ENCODE measurements at places on chromosomes 5 and 9.

- no peak for DNase-seq
These were observed 5.6 kb upstream of the SEC24A start for GRCh38 chr5:134642931-134643530.

DNA sequence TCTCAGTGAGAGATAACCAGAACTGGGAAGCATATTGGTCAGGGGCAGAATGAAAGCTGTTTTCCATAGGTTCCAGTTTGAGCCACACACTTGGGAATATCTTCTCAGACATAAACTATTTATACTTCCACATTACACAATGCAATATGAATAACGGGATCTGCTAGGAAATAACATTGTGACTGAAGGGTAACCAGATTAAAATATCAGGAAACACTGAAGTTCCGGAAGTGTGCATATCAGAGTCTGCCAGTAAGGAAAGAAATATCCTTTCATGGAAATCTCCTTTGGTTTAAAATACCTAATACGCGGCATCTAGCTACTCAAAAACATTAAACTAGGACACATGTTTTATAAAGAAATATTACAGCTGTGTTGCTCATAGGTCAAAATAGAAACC lies 56.3 kb downstream of the ST8SIA4 start:
- DNase-seq, result no peak

GRCh38 chr5:106290841-106291240 lies 1379.9 kb downstream of the EFNA5 start:
- DNase-seq, result no peak

DNA sequence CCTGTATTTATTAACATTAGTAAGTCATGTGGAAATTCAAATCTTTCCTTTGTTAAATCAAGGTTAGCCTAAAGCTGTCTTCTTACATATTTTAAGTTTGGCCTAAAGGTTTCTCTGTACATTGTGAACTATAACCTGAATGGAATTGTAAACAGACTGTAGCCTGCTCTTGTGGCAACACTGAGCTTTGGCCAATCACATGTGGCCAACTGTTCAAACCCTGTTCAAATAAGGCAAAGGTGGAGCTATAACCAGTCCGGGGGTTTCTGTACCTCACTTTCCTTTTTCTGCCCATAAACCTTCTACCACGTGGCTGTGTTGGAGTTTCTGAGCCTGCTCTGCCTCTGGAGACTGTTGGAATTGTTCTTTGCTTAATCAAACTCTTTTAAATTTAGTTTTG lies 3.3 kb upstream of the HAPLN1 start:
- DNase-seq, result no peak

DNA sequence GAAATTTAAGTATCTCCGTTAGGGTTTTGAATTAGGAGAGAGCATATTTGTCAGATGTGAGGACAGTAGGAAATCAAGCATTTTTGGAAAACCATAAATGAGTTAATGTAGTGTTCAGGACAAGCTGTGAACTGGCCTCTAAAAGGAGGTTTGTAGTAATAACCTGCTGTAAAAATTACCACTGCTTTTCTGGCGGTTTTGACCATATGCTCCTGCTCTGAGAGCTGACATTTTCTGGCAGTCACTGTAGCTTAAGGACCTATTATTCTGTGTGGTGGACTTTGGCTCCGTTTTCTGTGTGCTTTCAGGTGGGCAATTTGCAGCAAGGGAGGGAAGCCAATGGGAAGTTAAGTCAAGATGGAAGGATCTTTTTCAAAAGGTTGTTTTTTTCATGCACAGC lies 111.1 kb downstream of the SGCD start:
- no peak for DNase-seq

DNA sequence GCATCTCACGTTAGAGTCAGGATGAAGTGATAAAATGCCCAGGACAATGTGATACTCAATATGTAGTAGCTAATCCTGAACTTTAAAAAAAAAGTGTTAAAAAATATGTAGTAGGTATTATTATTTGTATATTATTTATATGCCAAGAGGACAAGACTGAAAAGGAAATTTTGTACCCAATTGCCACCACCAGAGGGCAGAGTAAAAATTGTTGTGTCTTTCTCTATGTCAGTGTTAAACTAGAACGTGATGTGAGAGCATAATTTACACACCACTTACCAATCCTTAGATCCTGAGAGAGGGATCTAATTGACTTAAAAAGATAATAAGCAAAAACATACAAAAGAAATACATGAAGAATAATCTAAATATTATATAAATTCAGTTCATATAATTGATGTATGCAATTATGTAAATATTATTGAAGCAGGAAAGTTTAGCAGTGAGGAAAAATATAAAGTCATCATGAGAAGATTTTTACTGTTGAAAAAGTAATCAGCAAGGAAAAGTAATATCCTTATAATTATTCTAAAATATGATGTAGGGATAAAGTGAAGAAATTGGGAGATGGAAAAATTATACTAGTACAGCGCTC lies 288.9 kb downstream of the RAB3C start:
- DNase-seq, result no peak

DNA sequence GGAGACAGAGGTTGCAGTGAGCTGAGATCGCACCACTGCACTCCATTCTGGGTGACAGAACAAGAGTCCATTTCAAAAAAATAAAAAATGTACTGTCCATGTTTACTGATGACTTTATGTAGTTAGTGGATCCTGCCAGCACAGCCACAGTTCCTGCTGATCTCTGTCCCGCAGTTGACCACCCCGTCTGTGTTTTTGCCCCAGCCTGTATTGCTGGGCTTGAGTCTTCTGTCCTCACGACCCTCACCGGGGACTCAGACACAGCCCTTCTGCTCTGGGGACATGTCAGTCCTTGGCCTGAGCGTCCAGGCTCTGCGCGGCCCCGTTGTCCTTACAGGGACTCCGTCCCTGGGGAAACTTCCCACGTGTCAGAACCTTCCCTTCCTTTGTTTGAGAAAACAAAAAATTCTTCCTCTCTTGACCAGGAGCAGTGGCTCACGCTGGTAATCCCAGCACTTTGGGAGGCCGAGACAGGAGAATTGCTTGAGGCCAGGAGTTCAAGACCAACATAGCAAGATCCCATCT lies 14.5 kb downstream of the SURF6 start:
- DNase-seq, result no peak

GRCh38 chr9:103037508-103038477 lies 42.7 kb downstream of the CYLC2 start:
- no peak for DNase-seq

DNA sequence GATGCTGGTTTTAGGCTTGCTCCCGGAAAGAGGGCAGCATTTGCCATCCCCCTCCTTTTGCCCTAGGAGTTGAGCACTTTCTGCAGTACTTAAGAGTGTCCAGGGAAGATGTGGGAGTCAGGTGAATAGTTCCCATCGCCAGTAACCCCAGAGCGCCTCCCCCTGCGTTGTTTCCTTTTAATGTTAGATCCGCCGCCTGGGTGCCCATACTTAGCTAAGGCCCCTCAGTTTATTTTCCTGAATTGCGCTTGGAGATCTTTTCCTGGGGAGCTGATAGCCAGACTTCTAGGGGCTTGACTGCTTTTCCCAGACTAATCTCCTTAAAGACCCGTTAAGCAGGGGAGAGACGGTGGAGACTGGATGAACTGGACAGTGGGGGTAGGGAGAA lies 377 bp upstream of the PCDHAC2 start:
- DNase-seq, result no peak

- DNase-seq, result no peak
These were observed 352.6 kb upstream of the TARS1 start for GRCh38 chr5:33088176-33088575.

DNA sequence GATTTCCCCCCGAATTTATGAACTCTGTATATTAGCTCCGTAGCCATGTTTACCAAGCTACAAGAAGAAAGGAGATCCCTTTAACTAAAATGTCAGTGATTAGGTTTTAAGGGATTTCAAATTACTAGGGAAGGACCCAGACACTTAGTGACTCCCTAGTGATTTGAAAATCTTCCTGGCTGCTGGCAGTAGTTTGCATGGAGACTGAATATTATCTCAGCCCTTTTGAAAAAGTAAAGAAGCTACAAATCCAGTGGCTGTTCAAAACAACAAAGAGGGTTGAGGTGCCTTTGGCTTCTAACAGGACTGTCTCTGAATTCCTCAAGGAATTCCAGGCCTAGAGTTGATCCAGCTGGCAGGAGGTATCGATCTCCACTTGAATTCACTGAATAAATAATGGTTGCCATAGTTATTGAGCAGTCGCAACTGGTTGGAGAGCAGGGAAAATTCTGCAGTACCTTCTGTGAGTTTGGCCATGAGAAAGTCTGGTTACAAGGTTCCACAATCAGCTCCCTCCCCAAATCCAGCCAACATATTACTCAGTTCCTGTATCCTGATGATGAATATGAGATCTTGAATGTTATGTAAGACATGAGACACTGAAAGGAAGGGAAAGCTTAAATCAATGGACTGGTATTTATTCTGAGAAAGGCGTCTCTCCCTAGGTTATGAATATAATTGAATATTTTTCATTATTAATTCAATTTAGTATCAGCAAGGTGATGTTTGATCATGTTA lies 37.7 kb downstream of the NR4A3 start:
- DNase-seq, result no peak

DNA sequence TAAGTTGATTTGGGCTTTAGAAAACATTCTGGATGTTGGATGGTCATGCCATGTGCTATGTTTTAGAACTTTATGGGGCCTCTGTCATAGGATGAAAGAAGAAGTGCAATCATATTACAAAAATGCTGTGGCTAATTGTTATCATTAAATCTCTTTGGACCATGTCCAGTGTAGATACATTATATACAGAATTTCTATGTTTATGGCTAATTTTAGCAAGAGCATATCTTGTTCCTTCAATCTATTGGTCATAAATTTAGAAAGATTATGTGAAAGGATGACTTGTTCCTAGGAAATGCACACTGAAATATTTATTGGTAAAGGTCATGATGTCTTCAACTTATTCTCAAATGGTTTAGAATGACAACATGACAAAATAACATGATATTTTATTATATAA lies 42.4 kb upstream of the ELL2 start:
- DNase-seq, result no peak

DNA sequence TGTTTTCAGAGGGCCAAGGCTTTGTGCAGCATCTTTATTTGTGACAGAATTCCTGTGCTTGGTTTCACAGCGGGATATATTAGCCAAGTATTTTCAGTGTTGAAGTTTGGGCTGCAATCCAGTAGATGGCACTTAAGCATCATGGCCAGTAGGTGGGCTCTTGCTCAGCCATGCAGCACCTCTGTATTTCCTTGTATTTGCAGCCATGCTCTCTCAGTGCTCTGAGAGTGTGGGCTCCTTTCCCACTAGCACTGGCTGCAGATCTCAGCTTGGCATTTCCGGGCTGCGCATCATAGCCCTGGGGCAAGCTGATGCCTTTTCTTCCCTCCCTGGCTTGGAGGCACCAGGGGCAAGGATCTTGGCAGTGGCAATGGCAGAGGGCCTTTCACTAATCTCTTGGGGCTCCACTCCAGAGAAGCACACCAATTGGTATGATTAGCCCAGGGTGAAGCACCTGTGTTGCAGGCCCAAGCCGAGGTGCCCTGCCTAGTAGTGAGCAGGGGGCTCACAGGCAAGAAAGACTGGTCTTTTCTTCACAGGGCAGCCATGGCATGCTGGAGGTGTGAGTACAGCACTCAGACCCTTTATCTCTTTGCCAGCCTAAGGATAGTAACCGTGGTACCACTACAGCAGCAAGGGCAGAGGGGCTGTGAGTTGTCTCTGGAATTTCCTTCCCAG lies 48.3 kb downstream of the SLCO6A1 start:
- DNase-seq, result no peak

GRCh38 chr9:26142631-26143030 lies 464.4 kb upstream of the TUSC1 start:
- no peak for DNase-seq

- no peak for DNase-seq
These were observed 76.5 kb downstream of the DAP start for GRCh38 chr5:10684303-10685086.

GRCh38 chr9:84293001-84293798 lies 47.4 kb downstream of the SLC28A3 start:
- DNase-seq, result no peak

DNA sequence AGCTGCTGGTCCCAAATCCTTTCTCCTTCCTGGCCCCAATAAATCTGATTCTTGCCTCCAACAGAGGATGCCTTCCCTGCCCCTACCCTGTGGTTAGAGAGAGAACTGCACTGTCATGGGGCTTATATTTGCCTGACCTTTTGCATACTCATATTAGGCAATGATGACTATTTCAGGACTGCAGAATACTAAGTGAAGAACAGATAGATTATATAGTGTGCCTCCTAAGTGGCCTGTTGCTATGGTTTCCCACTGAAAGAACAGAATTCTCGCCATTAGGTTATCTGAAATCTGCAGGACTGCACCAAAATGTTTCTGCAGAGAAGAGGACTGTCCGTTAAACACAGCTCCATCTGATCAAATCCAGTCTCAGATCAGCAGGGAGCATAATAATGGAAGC lies 87.3 kb upstream of the CCNG1 start:
- DNase-seq, result no peak

DNA sequence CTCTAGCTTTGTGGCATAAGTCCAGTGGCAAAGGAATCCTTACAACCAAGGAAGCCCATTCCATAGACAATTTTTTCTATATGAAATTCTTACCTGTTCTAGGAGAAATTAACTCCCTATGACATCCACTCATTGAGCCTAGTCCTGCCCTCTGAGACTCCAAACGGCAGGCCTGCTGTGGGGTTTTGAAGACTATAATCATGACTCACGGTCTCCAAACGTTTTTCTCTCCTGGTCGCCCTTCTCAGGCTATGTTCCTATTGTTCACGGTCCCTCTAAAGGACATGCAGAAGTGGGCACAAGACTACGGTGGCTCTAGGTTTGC lies 611 bp downstream of the EXOSC3 start:
- DNase-seq, result no peak

GRCh38 chr9:6894135-6894534 lies 136.4 kb downstream of the KDM4C start:
- no peak for DNase-seq

- no peak for DNase-seq
These were observed 24.3 kb upstream of the POMT1 start for GRCh38 chr9:131478421-131478868.

DNA sequence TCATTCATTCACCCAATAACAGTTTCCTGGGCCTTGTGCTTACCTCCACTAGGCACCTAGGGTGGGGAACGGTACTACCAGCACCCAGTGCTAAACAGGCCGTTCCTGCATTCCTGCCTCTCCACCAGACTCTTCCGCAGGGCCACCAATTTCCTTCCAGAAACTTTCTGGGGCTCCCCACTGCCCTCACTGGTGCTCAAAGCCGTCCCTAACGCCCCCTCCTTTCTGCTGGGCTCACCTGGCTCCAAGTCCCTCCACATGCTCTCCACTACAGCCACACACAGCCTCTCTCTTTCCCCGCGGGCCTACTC lies 1.4 kb downstream of the PHF19 start:
- no peak for DNase-seq

DNA sequence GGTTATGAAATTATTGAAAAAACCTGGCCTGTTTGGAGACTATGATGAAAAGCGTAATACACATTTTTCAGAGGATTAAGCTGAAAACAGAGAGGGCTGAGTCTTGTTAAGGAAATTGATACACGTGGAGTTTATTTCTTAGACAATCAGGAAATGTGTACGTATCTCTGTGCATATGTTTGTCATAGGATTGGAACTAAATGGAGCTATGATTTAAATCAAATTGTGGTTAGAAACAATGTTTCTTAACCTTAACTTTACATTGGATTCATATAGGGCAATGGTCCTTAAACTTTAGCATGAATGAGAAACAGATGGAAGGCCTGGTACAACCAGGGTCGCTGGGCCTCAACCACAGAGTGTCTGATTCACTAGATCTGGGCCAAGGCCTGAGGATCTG lies 451.6 kb downstream of the CDH18 start:
- DNase-seq, result no peak

GRCh38 chr9:37187713-37188439 lies 67.5 kb downstream of the ZCCHC7 start:
- no peak for DNase-seq

GRCh38 chr5:33612386-33612785 lies 171.6 kb downstream of the TARS1 start:
- DNase-seq, result no peak

- DNase-seq, result no peak
These were observed 57.0 kb upstream of the LMX1B start for GRCh38 chr9:126556560-126557250.

Measured in activated CD8-positive, alpha-beta memory T cell treated with anti-CD3 and anti-CD28 coated beads for 4 hours (primary cell).